Mesothelial cell of epicardium (in vitro differentiated cells): ENCODE measurements at places on chromosomes 4 and X.

GRCh38 chr4:48604041-48604440, 114.0 kb downstream of the ZAR1 start:
- no peak for DNase-seq

DNA sequence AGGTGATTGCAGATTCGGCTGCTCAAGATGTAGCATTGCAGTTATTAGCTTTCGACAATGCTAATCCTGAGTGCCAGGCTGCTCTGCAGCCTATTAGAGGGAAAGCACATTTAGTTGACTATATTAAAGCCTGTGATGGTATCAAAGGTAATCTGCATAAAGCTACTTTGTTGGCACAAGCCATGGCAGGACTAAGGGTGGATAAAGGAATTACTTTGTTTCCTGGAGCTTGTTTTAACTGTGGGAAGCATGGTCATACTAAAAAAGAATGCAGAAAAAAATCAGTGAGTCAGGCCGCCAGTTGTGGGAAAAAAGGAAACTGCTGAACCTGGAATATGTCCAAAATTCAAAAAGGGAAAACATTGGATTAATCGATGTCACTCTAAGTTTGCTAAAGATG, 154.9 kb upstream of the TECRL start:
- DNase-seq: no peak

DNA sequence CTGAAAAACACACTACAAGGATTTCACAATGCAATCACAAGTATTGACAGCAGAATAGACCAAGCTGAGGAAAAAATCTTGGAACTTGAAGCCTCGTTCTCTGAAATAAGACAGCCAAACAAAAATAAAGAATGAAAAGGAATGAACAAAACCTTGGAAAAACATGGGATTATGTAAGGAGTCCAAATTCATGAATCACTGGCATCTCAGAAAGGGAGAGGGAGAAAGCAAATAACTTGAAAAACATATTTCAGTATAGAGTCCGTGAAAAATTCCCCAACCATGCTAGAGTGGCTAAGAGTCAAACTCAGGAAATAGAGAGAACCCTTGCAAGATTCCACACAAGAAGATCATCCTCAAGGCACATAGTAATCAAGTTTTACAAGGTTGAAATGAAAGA, 178.5 kb upstream of the CTSO start:
- no peak for DNase-seq

GRCh38 chr4:48974979-48975640, 11.0 kb upstream of the CWH43 start:
- no peak for DNase-seq

- DNase-seq: no peak
These were observed 26.3 kb upstream of the ARMCX2 start for GRCh38 chrX:101685923-101686322.

- no peak for DNase-seq
These were observed 82.0 kb downstream of the MANBA start for GRCh38 chr4:102678695-102679335.

DNA sequence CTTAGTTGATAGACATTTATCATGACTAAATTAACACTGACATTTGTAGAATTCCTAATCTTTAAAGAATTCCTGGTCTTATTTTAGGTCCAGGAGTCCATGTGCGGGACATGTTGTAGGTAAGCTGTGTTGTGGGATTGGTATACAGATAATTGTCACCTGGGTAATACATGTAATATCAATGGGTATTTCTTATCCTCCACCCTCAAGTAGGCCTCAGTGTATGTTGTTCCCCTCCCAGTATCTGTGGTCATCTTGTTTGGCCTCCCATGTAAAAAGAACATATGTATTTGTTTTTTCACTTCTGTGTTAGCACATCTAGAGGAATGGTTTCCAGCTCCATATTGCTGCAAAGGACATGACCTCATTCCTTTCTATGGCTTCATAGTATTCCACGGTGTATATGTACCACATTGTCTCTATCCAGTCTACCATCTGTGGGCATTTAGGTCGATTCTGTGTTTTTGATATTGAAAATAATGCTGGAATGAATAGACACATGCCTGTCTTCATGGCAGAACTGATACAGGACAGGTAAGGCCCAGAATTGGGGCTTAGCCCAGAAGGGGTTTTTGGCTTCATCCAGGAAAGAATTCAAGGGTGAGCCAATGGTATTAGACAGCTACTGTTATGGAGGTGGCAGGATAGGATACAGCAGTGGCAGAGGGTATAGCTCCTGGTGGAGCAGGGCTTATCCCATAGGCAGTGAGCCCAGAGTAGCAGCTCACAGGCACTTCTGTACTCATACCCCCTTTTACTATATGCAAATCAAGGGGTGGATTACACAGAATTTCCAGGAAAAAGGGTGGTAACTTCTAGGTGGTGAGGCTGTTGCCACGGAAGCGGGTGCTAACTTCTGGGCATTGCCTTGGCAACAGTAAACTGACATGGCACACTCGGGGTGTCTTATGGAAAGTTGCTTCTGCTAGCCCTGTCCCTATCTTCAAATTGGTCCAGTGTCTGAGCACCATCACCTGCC, 66.1 kb upstream of the WDR1 start:
- DNase-seq: no peak

- DNase-seq: no peak
These were observed 764 bp upstream of the MTHFD2L start for GRCh38 chr4:74157154-74157553.

GRCh38 chr4:99855678-99856077, 38.5 kb downstream of the LAMTOR3 start:
- DNase-seq: no peak

DNA sequence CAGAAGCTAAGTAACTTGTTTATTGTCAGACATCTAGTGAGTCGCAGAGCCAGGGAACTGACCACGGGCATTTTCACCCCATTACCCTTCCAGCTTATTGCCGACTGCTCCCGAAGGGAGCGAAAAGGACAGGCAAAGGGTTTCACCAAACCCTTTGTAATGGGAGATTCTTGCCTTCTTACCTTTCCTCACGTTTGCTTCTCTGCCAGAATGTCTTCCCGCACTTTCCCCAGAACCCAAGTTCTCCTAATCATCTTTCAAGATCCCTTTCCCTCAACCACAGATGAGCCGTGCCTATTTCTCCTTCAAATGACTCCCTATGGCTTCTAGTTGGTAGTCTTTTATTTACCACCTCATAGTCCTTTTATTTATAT, 520 bp upstream of the SRP72 start:
- DNase-seq: no peak

- DNase-seq: no peak
These were observed 3.4 kb downstream of the PF4V1 start for GRCh38 chr4:73856518-73856917.

DNA sequence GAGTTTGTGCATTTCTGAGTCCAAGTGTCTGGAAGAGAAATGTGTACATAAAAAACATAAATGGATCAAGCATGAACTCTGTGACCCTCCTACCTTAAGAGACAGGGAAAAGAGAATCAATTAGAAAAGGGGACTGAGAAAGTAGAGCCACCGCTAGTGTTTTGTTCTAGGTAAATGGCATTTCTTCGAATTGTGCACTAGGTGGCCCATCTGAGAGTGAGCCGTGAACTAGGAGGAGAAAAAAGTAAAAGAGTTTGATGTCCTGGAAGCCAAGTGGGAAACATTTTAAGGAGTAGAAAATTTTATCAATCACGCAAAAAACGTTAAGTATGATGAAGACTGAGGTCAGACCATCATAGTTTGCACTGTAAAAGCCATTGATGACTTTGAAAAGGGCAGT, 55.1 kb downstream of the NAF1 start:
- no peak for DNase-seq

DNA sequence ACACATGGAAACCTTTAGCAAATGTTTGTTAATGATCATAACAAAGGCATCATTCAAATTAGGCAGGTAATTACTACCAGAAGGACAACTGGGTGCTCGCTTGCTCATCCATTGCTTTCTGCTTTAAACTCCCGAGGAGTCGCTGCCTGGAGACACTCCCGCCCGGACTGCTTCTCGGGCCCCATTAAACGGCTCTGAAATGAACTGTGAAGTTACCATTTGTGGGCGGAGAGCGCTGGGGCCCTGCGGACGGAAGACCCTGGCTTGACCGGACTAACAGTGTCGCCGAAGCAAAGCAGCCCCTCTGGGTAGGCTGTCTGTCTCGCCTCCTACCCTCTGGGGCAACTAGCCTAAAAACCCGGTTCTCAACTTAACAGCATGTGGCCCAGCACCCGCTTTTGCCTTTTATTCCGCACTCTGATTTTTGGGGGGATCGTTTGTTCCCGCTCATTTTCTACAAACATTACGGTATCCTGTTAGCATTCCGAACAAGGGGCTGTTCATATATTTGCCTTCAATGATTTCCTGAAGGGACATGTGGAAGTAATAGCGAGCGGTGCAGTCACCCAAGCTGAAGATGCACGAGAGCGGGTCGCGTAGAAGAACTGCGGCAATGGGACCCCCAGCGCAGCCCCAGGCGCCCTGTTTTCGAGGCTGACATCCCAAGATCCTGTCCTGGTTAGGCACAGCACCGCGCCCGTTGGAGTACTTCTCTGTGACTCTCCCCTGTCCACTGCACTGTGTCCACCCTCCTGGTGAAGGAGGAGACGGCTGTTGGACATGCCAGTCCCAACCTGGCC, 1.6 kb upstream of the PDGFRA start:
- peak; percentile 52 for DNase-seq

- no peak for DNase-seq
These were observed 59.0 kb upstream of the HELT start for GRCh38 chr4:184959309-184959708.

DNA sequence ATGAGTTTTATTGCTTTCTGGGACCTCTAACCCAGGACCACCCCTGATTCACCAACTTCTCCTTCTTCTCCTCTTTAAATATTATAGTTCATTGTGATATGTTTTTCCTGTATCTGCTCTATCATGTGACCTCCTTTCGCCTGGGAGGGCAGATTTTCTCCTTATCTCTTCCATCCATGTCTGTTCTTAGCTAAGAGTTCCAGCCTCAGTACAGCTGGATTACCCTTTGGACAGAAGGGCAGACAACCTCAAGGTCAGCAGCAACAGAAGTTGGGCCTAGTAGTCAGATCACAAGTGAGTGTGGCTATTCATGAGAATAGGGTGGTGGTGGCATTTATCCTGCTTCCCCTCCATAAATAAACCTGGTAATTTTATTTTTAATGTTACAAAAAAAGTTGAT, 5.7 kb upstream of the XK start:
- no peak for DNase-seq

- no peak for DNase-seq
These were observed 109.4 kb downstream of the FHIP1A start for GRCh38 chr4:151518359-151518758.

GRCh38 chr4:42627885-42628646, 28.8 kb downstream of the ATP8A1 start:
- DNase-seq: no peak
